Upper lobe of right lung (tissue), 1 donor: ENCODE measurements at places on chromosomes 4 and X. TPM values are rescaled to one million over a fixed set of nuclear protein-coding genes. Genes with fewer than 3 reads are reported as not detected.
A peak's percentile ranks its signal among the peaks of the same experiment; 100 is the strongest.

- peak; percentile 64 for DNase-seq
These were observed 518 bp downstream of the PRDM8 start for GRCh38 chr4:80197601-80198440.

GRCh38 chr4:79652232-79652631 lies 244.2 kb upstream of the GK2 start:
- DNase-seq: no peak

- no peak for DNase-seq
These were observed 78.3 kb downstream of the FHDC1 start for GRCh38 chr4:153014460-153014859.

DNA sequence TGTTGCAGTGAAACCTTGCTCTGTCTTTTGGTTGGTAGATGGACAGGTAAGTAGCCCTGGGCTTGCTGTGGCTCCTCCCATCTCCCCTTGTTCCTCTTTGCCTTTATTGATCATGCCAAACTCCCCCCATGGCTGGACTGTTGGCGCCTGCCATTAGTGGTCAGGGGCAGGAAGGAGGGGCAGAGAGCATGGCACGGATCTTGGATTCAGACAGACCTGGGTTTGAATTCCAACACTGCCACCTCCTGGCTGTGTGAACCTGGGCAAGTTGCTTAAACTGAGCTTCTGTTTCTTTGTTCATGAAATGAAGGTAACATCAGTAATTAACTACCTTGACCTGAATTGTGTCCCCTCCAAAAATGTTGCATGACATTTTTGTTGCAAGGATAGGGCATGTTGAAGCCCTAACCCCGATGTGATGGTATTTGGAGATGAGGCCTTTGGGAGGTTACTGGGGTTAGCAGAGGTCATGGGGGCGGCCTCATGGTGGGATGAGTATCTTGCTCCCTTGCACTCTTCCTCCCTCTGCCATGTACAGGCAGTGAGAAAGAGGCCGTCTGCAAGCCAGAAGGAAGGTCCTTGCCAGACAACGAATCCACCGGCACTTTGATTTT lies 6.0 kb downstream of the SLC2A9 start:
- no peak for DNase-seq

- DNase-seq: no peak
These were observed 268.5 kb downstream of the ARAP2 start for GRCh38 chr4:35975617-35976355.

- no peak for DNase-seq
These were observed 92.1 kb downstream of the STK32B start for GRCh38 chr4:5143306-5143861.

DNA sequence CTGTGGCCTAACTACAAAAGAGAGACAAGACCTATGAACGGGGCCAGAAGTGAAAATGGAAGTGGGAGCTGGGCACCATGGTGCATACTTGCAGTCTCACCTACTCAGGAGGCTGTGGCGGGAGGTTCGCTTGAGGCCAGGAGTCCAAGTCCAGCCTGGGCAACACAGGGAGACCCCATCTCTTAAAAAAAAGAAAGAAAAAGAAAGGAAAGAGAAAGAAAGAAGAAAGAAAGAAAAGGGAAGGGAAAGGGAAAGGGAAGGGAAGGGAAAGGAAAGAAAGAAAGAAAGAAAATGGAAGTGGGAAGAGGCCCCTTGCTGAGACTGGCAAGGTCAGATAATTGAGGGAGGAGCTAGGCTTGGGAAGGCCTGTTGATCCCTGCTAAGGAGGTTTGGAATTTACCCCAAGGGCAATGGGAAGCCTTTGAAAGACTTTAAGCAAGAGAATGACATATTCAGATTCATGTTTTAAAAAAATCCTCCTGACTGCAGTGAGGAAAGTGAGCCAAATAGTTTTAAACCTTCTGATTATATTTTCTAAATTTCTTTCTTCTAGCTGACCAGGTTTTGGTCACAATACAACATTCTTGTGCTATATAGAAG lies 17.7 kb upstream of the HERC5 start:
- no peak for DNase-seq

GRCh38 chrX:81414630-81415029 lies 212.7 kb downstream of the SH3BGRL start:
- DNase-seq: no peak

DNA sequence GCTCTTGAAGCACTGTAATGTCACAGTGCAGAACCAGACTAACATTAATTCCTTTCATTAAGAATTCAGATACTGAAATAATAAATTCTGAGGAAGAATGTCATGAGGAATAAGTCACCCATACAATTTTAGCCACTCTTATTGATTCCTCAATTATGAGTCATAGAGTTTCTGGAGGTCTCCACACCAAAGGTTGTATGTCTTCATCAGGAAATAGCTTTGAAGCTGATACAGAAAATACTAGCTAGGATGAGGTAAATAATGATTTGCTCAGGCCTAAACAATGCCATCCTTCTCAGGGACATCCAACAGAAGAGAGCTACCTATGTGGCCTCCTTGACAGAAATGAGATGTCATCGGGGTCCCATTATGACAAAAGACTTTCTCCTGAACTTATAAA lies 238.8 kb downstream of the OR13H1 start:
- DNase-seq: no peak

DNA sequence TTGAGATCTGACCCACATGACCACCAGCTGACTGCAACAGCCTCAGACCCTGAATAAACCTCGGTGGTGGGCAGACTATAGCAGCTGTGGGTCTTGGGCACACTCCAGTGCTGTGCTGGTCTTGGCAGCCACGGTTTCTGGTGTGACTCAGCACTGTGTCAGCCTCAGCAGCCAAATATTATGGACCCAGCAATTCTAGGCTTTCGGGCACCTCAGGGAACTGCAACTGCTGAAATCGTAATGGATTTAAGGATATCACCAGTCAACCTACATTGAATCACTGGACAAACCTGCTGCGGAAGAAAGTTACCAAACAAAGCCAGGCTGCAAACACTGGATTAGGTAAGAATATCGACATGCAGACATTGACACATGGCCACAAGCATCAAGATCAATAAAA lies 10.5 kb upstream of the UBE2NL start:
- no peak for DNase-seq

DNA sequence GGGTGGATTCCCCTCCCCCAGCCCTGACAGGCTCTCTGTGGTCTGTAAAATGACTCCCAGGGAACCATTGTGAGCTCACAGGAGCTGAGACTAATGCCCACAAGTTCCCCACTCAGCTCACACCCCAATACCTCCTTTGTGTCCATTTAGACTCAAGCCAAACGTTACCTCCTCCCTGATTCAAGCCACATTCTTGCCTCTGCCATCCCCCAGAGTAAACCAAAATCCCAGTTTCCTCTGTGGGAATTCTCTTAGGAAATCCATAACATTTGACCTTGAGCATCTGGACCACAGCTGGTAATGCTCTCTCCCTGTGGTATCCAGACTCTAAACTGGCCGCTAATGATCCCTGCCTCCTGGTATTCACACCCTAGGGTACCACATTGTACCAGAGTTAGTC lies 26.3 kb upstream of the KDM5C start:
- DNase-seq: no peak

GRCh38 chr4:100147684-100148083 lies 42.6 kb downstream of the DDIT4L start:
- DNase-seq: no peak

DNA sequence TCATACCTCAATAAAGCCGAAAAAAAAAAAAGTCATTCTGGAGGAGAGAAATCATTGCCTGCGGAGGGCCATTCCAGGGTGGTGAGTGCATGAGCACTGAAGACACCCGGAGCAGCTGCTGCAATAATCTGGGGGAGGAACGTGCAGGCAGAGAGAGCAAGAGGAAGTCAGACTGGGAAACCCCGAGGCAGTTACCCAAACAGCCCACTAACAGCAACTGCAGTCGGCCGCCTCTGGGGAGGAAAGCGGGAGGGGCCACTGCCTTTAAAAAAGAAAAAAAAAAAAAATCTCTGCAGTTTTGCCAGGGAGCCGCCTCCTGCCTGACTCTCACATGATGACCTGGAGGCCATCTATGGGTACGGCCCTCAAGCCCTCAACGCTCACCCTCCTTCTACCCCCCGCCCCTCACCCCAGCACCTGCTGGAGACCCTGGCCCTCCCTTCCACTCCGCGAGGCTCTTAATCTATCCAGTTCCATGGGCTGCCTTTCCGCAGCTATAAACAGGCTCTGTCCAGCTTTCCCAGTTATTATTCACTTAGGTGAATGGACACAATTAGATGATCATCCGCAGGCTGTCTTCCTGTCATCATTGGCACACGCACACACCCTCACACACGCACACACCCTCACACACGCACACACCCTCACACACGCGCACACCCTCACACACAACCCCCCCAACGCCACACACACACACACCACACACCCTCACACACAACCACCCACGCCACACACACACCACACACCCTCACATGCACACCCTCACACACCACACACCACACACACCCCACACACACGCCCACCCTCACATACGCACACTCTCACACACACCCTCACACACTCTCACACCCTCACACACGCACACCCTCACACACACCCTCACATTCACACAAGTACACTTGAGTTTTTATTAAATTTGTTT lies 3.4 kb upstream of the AVPR2 start:
- DNase-seq: peak; percentile 68

DNA sequence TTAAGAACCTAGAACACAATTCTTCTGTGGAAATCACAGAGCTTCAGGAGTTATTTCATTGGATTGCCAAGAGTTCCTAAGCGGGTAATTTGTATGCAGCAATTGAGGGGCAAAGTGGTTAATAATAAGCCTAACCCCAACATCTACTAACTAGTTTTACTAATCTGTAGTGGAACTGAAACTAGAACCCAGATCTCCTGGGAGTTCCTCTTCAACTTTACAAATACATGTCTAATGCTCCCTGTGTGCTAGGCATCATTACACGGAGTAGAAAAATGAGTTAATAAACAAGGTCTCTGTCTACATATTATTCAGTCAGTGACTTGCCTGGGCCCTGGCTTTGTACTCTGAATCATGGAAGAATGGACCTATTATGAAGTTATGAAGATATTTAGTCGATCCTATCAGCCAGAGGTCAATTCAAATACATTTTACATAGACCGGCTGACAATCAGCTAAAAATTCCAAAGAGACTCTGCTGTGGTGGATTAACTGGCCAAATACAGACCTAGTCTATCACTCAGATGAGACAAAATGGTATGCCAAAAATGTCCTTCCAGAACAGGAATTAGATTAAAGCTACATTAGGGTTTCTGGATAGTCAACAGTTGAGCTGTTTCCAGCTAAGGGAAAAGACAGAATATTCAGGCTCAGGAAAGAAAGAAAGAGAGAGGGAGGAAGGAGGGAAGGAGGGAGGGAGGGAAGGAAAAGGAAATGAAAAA lies 326.0 kb downstream of the FBXW7 start:
- no peak for DNase-seq

Gene CCDC120
- total RNA-seq: 10.8 TPM

Gene MAOB
- total RNA-seq: 38.9 TPM

Gene DUSP21
- not detected for total RNA-seq

Gene LONRF3
- total RNA-seq: 24.4 TPM

Gene NLRP2B
- total RNA-seq: not detected
